ENCODE measurements at places on chromosomes 6 and 20.

DNA sequence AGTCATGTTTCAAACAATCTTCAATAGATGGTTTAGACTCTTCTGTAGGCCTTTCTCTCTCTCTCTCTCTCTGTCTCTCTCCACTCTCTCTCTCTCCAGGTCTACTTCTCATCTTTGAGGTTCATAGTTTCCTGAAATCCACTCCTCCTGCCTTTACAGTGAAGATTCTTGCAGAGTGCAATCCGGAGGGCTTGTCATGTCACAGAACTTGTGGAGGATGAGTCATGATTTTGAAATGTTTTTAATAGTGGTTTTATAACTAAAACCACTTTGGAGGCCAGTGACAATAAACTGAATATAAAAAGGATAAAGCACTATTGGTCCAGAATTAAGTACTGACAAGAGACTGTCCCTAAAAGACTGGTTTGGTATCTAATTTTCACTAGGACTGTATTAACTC lies 156.3 kb downstream of the KIF6 start:
- DNase-seq, result no peak

DNA sequence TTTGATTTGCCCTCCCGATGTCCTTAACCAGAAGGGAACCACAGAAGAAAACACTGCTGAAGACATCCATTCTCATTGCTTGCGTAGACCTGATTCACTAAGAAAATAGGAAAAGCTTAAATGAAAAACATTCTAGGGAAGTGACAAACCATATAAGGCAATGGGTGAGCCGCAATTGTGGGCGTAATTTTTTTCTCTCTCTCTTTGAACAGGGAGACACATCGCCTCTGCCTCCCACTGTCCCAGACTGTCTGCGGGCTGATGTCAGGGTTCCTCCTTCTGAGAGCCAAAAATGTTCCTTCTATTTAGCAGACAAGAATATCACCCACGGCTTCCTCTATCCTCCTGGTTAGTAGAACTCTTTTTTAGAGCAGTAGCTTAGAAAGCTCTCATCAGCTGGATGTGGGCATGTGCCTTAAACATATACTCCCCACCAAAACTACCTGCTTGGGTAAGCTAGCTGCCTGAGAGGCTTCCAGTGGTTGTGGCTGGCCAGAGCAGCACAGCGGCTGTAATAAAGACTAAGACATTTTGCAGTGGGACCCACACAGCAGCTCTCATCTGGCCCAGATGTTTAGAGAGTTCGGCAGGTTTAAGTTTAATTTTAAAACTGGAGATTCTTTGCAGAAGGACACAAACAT lies 22.7 kb upstream of the CTAGE9 start:
- no peak for DNase-seq

DNA sequence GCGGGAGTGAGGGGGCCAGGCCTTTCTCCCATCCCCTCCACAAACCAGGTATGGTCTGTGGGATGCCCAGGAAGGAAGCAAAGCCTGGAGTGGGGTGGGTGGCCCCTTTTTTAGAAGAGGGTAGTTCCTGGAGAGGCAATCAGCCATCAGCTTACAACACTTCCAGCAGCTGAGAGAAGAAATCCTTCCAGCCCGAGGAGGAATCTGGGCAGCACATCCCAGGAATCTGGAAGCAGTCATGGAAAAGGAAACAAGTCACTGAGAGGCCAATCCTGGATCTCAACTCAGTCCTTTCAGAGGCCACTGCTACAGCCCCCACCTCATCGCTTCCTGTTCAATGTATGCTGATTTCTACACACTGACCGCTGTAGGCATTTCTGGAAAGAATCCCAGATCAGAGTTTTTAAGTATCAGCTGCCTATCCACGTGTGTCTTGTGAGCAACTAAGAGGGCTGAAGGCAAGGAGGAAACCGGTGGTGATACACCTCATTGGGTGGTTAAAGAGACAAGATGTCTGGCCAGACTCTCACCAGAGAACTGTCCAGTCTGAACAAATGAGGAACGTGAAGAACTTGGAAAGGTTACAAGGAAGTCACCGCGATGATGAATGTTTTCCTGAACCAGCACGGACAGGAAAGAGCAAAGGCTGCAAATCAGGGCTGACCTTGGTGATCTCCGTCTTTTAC lies 92.9 kb upstream of the SHLD1 start:
- no peak for DNase-seq

GRCh38 chr6:134007077-134007476 lies 45.3 kb downstream of the SLC2A12 start:
- DNase-seq, result no peak

- DNase-seq, result no peak
Observed at GRCh38 chr6:91654357-91654756, 1067.5 kb upstream of the MAP3K7 start.

- DNase-seq, result peak; percentile 34
Observed at GRCh38 chr6:36862164-36862847, 12.3 kb downstream of the PPIL1 start.

DNA sequence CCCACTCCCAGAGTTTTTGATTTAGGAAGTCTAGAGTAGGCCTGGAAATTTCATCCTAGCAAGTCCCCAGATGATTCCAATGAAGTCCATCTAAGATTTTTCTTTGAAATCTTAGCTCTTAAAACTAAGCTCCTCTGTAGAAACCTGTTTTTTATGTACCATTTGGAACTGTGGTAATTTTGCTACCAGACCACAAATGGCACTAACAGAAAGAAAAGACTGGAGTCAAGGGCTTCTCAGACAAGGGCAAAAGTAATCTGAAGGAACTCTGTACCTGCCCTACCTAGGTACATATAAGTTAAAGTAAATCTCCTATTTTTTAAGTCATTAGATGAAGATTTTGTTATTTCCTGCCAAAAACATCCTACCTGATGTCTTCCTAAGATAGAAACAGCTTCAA lies 155.0 kb upstream of the HTR1E start:
- DNase-seq, result no peak

DNA sequence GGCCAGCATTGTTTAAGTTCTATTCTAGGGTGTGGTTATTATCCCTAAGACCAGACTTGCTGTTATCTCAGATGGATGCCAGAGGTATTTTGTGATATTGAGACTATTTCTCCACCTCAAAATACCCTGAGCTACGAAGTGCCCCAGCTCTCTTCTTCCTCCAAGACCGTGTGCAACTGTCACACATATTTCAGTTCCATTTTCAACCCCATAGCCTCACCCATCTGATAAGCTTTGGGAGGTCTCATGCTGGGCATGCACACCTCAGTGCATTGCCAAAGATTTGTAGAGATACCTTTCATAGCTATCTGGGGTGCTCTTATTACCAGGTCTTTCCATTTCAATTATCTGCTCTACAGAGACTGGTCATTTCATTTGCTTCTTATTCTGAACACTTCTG lies 815.8 kb upstream of the EYS start:
- DNase-seq, result no peak

GRCh38 chr20:38729767-38730166 lies 5.5 kb downstream of the SLC32A1 start:
- no peak for DNase-seq

DNA sequence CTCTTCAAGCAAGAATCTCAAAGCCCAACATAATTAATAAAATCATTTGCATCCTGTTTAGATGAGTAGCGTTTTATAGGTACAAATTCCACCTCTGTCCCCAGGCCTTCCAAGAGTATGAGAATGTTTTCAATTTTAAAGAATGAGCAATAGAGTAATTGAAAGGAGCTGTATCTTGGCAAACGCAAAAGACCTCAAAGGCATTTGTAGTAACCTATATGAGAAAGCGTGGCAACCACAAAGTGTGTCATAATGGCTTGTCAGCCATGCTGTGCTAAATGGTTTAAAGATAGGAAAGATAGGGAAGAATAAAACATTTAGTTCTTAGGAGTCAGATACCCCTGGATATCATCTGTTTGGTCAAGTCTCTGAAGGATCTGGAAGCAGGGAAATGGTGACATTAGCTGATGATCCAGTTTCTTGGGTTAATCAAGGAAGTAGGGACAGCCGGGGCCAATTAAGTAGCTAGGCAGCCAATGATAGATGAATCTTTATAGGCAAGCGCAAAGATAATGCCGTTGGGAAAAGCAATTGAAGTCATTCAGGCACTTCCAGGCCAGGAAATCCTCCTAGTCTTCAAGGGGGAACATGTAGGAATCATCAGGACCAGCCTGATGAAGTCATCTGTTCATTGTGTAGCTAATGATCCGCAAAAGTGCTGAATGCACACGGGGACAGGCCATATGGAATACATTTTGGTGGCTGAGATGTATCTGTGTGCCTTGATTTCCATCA lies 71.5 kb upstream of the ISM1 start:
- DNase-seq, result no peak

GRCh38 chr6:118551063-118552053 lies 3.3 kb downstream of the PLN start:
- no peak for DNase-seq

- no peak for DNase-seq
Observed at GRCh38 chr6:164243012-164243610, 828.6 kb downstream of the QKI start.

DNA sequence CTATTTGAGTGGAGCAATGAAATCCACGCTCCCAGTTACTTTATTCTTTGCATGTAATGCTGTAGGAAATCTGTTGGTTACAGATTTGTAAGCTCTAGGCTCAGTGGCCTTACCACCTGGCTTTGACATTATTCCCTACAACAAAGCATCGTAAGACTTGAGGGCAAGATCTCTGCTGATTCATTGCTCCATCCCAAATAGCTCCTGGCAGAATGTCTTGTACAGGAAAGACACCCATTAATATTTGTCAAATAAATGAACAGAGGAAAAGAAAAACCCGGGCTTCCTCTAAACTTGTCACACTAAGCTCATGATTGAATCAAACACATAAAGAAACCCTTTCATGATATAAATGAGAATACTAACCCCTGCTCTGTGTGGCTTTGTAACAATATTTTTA lies 357.5 kb upstream of the RNF217 start:
- no peak for DNase-seq

GRCh38 chr6:74070711-74071110 lies 374.7 kb downstream of the CD109 start:
- no peak for DNase-seq

- no peak for DNase-seq
Observed at GRCh38 chr20:52231230-52231746, 39.7 kb upstream of the ZFP64 start.

GRCh38 chr6:92892626-92893170 lies 526.7 kb downstream of the EPHA7 start:
- no peak for DNase-seq

- no peak for DNase-seq
Observed at GRCh38 chr6:2802521-2803060, 37.4 kb downstream of the WRNIP1 start.

DNA sequence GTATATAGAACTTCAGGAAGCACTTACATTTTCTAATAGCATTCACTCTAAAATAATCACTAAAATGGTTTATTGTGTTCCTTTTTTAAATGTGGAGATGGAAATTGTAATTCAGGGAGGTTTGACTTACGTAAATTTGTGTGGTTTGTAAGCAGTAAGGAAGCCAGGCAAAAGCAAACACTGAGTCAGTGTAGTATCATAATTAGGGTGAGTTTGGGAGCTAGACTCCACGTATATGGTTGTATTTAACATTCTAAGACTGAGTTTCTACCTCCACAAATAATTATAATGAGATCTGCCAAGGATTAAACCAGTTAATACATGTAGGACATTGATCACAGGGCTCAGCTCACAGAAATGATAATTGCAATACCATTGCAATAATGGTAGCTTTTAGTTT lies 425.5 kb downstream of the CBLN4 start:
- no peak for DNase-seq

DNA sequence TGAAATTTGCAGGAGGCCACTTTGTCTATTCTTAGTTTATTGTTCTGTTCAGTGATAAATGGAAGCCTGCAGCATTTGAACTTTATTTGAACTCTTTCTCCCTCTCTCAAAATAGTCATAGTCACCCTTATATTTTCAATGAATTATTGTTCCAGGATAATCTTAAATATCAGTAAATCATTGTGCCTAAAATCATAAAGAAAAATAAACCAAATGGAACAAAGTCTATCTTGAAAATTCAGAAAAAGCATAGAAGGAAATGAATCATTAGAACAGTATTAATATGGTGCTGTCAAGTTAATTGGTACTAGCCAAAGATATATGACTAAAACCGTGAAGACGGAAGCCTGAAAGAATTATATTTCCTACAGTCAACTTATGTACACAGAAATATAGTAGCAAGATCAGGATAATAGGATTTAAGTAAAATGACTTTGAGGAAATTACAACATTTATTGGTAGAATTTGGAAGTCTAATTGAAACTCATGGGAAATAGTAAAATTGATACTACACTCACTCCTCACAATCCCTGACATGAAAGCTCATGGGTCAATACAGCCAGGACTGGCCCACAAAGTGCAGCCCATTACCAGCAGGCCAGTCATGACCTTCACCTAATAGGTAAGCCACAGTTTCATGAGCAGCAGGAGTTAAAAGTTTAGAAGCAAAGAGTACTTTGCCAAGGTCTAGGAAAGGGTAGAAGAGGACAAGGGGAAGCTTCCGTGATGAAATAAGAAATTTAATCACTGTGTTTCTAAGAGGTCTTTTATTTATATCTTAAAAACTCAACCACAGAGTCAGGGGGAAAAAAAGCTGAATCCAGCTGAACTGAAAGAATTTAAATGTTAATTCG lies 119.9 kb upstream of the ENPP5 start:
- no peak for DNase-seq

- DNase-seq, result no peak
Observed at GRCh38 chr6:15546591-15546990, 116.2 kb downstream of the DTNBP1 start.

DNA sequence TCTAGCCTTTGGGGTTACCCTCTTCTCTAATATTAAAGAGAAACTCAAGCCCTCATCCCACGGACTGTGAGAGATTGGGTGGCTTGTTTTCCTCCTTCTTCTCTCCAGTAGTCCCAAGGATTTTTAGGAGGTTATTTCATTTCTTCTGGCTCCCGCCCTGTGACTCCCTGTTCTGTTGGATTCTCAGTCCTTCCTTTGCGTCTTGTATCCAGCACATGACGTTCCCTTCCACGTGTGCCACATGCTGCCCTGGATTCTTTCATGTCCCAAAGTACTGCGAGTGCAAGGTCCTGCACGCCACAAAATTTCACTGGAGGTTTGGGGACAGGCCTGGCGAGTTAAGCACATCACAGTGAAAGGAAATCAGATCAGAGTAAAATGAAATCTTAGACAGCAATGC lies 213.4 kb downstream of the PACRG start:
- no peak for DNase-seq

DNA sequence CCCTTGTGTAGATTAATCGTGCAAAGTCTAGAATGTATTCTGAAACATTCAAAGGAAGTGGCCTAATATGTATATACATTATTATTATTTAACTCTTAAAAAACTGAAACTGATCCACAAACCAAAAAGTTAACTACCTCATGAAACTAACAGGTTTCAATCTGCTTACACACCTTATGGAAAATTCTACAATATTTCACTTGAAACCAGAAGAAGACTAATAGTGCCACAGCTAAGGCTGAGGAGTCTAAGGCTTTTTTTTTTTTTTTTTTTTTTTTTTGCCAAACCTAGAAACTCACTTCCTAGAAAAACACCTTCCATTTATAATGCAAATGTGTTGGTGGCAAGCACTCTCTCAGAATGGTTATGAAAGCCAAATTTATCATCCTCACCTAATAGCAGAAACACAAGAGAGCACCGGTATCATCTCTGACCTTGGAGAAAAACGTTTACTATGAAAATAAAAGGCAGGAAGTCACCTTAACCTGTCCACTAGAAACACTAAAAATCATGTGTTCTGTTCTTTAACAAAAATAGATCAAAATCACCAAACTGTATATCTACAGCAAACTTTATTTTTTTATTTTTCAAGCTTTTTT lies 586.1 kb downstream of the FRK start:
- DNase-seq, result no peak

GRCh38 chr6:101645770-101646169 lies 252.3 kb downstream of the GRIK2 start:
- DNase-seq, result no peak
